ENCODE measurements at places on chromosomes 12 and 14.
A peak's percentile ranks its signal among the peaks of the same experiment; 100 is the strongest.

GRCh38 chr14:94102768-94103482, 7.6 kb upstream of the IFI27 start:
- DNase-seq = no peak

GRCh38 chr14:64760916-64761315, 56.7 kb downstream of the PLEKHG3 start:
- peak; percentile 70 for DNase-seq

DNA sequence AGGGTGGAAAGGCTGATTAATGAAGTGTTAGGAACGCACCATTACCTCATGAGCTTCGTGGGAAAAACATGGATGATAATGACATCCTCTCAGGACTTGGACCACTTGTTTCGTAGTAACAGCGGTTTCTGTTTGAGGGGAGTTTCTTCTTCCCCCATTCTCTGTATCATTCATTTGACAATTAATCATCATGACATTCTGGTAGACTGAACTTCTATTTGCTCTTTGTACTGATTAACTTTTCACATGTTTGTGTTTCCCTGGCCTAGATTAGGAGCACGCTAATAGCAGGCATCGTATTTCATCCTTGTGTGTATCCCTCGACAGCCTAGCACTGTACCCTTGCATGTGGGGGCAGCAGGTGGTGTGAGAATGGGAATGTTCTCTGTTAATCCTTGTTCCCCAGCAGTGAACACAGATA, 8.0 kb downstream of the LRRC74A start:
- DNase-seq = peak; percentile 69

DNA sequence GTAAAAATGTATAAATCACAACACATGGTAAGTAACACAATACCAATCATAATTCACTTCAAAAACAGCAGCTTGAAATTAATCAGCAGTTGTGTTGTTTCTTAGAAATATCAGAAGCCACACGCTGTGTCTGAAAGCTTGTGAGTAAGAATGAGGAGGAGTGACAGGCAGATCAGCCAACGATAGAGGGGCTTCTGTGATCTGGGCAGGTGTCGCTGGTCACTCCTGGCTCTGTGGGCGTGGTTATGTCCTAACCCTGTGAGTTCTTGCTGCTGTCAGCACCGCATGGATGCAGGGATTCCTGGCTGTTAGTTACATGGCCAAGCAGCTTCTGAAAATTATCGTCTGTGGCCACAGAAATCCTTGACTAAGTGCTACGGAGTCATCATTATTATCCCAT, 123.4 kb downstream of the SLC25A47 start:
- DNase-seq = peak; percentile 93

DNA sequence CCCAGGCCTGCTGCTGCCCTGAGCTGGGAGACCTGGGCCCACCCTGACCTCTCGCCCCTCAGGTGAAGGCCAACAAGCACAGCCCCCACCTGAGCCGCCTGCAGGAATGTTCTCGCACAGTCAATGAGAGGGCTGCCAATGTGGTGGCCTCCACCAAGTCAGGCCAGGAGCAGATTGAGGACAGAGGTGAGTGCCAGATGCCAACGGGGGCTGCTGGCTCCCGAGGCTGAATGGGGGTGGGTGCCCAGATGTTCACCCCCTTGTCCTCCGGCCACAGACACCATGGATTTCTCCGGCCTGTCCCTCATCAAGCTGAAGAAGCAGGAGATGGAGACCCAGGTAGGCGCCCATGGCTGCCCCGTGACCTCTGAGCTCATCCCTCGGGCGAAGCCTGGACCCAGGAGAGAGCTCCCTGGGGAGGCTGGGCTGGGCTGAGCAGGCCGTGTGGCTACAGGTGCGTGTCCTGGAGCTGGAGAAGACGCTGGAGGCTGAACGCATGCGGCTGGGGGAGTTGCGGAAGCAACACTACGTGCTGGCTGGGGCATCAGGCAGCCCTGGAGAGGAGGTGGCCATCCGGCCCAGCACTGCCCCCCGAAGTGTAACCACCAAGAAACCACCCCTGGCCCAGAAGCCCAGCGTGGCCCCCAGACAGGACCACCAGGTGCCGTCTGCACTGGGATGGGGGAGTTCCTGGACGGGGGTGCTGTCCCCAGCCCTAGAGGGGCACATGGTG, 25.8 kb downstream of the HIP1R start:
- DNase-seq = no peak

GRCh38 chr14:70448633-70449340, 3.2 kb upstream of the ADAM21 start:
- no peak for DNase-seq

DNA sequence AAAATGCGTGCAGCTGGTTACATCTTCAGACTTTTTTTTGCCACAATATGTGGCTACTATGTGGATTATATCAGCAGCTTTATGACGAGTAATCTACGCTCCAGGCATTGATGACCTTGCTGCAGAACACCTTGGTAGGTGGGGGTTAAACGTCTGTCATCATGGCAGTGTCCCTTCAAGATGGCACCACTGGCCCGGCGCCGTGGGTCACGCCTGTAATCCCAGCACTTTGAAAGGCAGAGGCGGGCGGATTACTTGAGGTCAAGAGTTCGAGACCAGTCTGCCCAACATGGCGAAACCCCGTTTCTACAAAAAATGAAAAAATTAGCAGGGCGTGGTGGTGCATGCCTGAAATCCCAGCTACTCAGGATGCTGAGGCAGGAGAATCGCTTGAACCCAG, 177.5 kb downstream of the AEBP2 start:
- no peak for DNase-seq

- peak; percentile 86 for DNase-seq
Measured at GRCh38 chr12:54262403-54262925, 17.5 kb downstream of the CBX5 start.

DNA sequence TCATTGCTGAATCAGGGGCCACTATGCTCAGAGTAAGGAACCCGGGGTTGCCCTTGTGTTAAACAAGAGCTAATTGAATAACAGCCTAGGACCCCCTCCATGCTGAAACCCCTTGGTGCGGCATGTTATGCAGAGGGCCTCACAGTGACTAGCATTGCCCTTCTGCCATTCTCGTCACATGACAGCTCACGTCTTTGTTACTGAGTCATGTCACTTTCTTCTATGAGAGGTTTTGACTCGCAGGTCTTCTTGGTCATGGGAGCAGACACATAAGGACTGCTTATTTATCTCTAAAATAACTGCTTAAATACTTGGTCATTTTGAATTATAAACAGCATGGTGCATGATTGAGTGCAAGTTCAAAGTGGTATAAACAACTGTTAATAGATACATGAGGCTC, 24.9 kb downstream of the TCTN1 start:
- DNase-seq = no peak

GRCh38 chr14:90576981-90577660, 180.3 kb downstream of the CALM1 start:
- no peak for DNase-seq

- no peak for DNase-seq
Measured at GRCh38 chr12:58668871-58669270, 251.4 kb downstream of the LRIG3 start.
